Activated T-helper 1 cell treated with anti-CD3 and anti-CD28 coated beads, Interleukin-12 subunit alpha, Interleukin-12 subunit beta, Interleukin-2, Interleukin-4 antibody, amounts not matched to agents 30 ng/mL and 10 ng/mL and 1 ng/mL, durations not matched to agents 14 hours and 24 hours and 36 hours (primary cell): ENCODE measurements at places on chromosomes 16 and 17.
A peak's percentile ranks its signal among the peaks of the same experiment; 100 is the strongest.

- no peak overlapping the region for H3K27ac ChIP-seq
- peaks cover 51% of the 10 kb centered on the region for H3K4me1 ChIP-seq
- H3K27me3 ChIP-seq: peaks cover 12% of the 10 kb centered on the region
- peak overlapping the region; percentile 81 for H3K4me3 ChIP-seq
These were observed 863 bp downstream of the ADCY9 start for GRCh38 chr16:4115209-4115948.

GRCh38 chr17:50830352-50830751 is 5.0 kb upstream of the WFIKKN2 start:
- H3K27ac ChIP-seq: no peak overlapping the region
- no peaks in the 10 kb centered on the region for H3K4me1 ChIP-seq
- H3K4me3 ChIP-seq: no peak overlapping the region

DNA sequence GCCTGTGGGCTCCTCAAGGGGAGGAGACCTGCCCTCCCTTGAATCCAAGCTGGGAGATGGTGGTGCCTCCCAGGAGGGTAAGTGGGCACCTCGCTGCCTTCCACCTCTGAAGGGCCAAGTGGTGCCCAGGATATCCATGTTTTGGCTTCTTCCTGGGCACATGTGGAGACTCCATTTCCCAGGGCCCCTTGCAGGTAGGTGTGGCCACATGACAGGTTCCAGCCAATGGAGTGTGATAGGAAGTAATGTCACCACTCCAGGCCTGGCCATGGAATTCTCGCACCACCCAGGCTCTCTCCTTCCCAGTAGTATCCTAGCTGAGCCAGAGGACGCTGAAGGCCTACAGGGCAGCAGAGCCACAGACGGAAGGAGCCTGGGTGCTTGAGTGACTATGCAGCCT is 17.6 kb upstream of the PEMT start:
- no peak overlapping the region for H3K27ac ChIP-seq
- no peak for DNase-seq
- no peaks in the 10 kb centered on the region for H3K27me3 ChIP-seq
- H3K4me1 ChIP-seq: no peaks in the 10 kb centered on the region
- H3K36me3 ChIP-seq: peaks cover 1% of the 10 kb centered on the region
- no peak overlapping the region for H3K4me3 ChIP-seq

DNA sequence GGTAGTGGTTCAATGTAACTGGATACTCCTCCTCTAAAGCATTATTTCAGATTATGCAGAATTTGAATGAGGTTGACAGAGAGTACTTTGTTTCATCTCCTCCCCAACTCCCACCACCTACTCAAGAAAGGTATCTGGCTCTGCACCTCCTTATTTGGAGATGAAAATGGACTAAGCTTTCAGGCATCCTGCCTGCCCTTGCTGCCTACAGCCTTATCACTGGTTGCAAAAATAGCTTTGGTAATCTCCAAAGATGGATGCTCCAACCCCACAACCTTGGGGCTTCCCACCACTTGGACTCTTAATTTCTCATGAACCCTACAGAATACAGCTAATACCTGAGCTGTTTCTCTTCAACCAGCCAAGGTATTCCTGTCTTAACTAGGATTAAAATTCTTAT is 45.3 kb upstream of the CORO6 start:
- no peak overlapping the region for H3K4me3 ChIP-seq
- H3K27me3 ChIP-seq: no peaks in the 10 kb centered on the region
- peaks cover 38% of the 10 kb centered on the region for H3K36me3 ChIP-seq
- DNase-seq: no peak
- peaks cover 31% of the 10 kb centered on the region for H3K4me1 ChIP-seq

GRCh38 chr16:11310997-11311561 is 29.9 kb upstream of the PRM1 start:
- no peaks in the 10 kb centered on the region for H3K36me3 ChIP-seq
- peak overlapping the region; percentile 34 for H3K4me3 ChIP-seq
- H3K4me1 ChIP-seq: peaks cover 61% of the 10 kb centered on the region

DNA sequence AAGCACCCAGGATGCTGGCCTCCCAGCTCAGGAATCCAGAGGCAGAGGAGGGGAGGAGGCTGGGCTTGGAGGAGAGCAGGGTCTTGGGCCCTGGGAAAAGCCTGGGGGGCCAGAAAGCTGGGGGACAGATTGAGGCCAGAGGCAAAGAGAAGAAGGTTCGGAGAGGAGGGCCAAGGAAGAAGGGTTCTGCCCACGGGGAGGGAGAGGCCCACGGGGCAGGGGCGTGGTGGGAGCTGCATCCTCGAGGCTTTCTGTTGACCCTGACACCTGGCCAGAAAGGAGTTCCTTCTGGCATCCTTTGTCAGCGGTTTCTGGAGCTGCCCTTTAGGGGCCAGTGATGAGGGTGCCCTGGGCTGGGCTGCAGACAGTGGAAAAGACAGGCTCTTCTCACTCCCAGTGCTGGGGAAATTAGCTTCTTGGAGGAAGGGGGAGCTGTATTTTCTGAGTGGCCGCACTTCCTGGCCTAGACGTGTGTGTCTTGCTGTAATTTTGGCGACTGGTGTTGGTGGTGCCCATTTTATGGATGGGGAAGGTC is 308.7 kb downstream of the SEC14L1 start:
- H3K27ac ChIP-seq: peak overlapping the region; percentile 92
- H3K27me3 ChIP-seq: no peaks in the 10 kb centered on the region
- peak overlapping the region; percentile 95 for H3K4me3 ChIP-seq
- peaks cover 10% of the 10 kb centered on the region for H3K36me3 ChIP-seq

- DNase-seq: no peak
- H3K4me3 ChIP-seq: no peak overlapping the region
- H3K36me3 ChIP-seq: no peaks in the 10 kb centered on the region
These were observed 4.7 kb upstream of the BCAR1 start for GRCh38 chr16:75256059-75256571.

- H3K4me3 ChIP-seq: no peak overlapping the region
- H3K27me3 ChIP-seq: no peaks in the 10 kb centered on the region
- H3K27ac ChIP-seq: no peak overlapping the region
- no peak for DNase-seq
These were observed 41.2 kb downstream of the HELZ start for GRCh38 chr17:67203818-67204217.
